ENCODE measurements at places on chromosomes 7 and 10. TPM values are rescaled to one million over a fixed set of nuclear protein-coding genes. Genes with fewer than 3 reads are reported as not detected.

Gene SPDYE2B
- total RNA-seq = not detected

Gene KCNMA1
- 0.59 TPM for total RNA-seq

Gene ERV3-1
- 11.3 TPM for total RNA-seq

Gene SPDYE16
- not detected for total RNA-seq

Gene DENND10
- total RNA-seq = 45.9 TPM

Gene KCND2
- not detected for total RNA-seq

Gene STRA8
- not detected for total RNA-seq

Gene TRIM8
- 56.8 TPM for total RNA-seq

Gene CPED1
- total RNA-seq = 1.5 TPM

Gene VPS26A
- total RNA-seq = 44.4 TPM

Gene KLF14
- not detected for total RNA-seq

Gene GPRIN2
- not detected for total RNA-seq

Gene SPDYE1
- total RNA-seq = not detected

Gene MEOX2
- not detected for total RNA-seq

Gene MICU1
- total RNA-seq = 40.1 TPM

Gene DPY19L1
- total RNA-seq = 77.2 TPM

Gene PARP12
- total RNA-seq = 52.8 TPM

Gene ASB10
- total RNA-seq = not detected

Gene VSTM4
- 0.26 TPM for total RNA-seq

Gene CDK14
- 19.5 TPM for total RNA-seq

Gene ZNF239
- 1.1 TPM for total RNA-seq

Gene OR6B1
- not detected for total RNA-seq

Gene CYP3A4
- total RNA-seq = not detected

Gene TMEM196
- not detected for total RNA-seq

Gene SLC26A3
- total RNA-seq = not detected

Gene MRPL32
- 79.3 TPM for total RNA-seq

Gene WDR37
- 22.3 TPM for total RNA-seq

Gene HGF
- 5.1 TPM for total RNA-seq

Gene TMEM120A
- 33.8 TPM for total RNA-seq

Gene GFRA1
- 2.1 TPM for total RNA-seq

Gene RNF148
- total RNA-seq = 0.86 TPM

Gene ZC3HAV1L
- total RNA-seq = 13.6 TPM

Gene FLNC
- 133 TPM for total RNA-seq

Data from pulmonary artery endothelial cell (primary cell).